AG04449 (cell line): ENCODE measurements at places on chromosomes 4 and X.
A peak's percentile ranks its signal among the peaks of the same experiment; 100 is the strongest.

- DNase-seq, result no peak
These were observed 664.5 kb downstream of the PDHA2 start for GRCh38 chr4:96504386-96504785.

- no peak for DNase-seq
These were observed 40.7 kb upstream of the FAM9A start for GRCh38 chrX:8841911-8842310.

GRCh38 chr4:102620697-102621497 is 119.7 kb downstream of the NFKB1 start:
- peak; percentile 66 for DNase-seq

GRCh38 chr4:116391020-116391419 is 694.4 kb downstream of the TRAM1L1 start:
- DNase-seq, result no peak

GRCh38 chr4:21041708-21042107 is 341.4 kb downstream of the PACRGL start:
- no peak for DNase-seq

GRCh38 chr4:7661846-7662506 is 227.2 kb upstream of the PSAPL1 start:
- DNase-seq, result no peak

- DNase-seq, result no peak
These were observed 85.6 kb upstream of the CPEB2 start for GRCh38 chr4:14916554-14917297.

DNA sequence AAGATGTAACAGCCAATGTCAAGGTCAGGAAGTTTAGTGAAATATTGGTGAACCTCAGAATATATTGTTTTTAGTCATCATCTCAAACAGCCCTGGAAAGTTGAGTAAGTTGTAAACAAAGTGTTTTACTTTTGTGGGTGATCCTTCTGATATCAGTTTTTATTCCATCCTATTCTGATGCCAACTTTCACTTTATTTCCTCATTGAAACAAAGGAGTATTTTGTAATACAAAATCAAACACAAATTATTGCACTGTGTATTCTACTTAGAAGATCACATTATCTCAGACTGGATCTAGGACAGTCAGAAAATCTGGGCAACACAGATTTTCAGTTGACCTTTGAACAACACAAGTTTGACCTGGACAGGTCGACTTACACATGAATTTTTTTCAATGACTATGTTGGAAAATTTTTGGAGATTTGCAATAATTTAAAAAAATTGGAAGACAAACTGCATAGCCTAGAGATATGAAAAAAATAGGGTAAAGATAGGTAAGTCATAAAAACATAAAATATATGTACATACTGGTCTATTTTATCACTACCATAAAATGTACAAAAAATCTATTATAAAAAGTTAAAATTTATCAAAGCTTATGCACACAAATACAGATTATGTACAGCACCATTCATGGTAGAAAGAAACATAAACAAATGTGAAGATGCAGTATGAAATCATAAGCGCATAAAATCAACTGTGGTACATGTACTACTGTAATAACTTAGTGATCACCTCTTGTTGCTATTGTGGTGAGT is 709.1 kb upstream of the FAM241A start:
- no peak for DNase-seq

DNA sequence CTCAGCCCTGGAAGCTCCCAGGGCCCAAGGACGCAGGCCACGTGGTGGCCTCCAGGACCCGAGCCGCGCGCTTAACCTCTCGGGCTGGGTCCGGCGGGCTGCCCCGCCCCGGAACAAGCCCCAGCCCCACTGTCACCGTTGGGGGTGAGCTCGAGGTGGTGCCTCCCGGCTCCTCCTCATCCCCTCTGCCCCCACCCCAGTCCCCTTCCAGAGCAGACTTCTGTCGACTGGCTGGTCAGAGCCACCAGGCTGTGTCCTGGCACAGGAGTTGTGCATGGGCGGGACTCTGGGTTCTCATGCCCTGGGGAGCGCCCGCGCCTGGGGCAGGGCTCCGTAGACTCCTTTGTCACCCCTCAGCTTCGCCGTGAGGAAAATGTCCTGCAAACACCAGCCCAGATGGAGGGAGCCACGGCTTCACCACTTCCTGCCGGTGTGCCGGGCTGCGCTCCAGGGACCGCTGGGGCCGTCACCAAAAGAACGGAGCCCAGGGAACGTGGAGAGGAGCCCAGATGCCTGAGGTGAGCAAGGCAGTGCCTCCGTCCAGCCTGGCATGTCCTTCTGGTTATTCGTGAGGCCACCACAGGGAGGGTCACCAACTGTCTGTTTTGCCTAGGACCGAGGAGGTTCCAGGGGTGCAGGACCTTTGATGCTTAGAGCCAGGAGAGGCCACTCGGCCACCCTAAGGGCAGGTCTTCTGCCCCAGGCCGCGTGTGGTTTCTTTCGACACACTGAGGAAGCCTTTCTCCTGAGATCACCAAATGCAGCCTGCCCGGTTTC is 7.1 kb upstream of the RGS12 start:
- no peak for DNase-seq

DNA sequence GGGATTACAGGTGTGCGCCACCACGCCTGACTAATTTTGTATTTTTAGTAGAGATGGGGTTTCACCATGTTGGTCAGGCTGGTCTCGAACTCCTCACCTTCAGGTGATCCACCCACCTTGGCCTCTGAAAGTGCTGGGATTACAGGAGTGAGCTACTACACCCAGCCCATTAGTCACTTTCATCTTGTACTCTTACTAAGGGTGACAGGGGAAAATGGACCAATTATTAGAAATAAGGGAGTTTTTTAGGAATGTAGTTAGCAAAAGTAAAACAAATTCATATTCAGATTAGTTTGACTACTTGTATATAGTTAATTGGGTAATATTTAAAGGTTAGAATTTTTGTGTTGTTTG is 26.1 kb downstream of the SMARCA5 start:
- no peak for DNase-seq

DNA sequence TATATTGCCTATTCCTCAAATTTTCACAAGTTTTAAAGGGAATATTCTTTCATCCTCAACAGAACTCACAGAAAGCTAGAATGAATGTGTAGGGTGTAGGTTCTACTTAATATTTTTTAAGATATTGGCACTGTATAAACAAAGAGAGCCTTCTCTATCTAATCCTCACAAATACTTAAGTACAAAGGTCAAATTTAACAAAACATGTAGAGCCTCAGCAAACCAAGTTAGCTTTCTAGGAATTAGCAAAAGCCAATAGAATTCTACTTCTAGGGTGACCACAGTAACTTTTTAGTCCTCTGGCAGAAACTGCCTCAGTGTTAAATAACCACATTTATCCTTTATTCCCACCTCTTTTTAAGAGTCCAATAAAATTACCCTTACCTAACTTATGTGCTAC is 19.3 kb downstream of the DHX15 start:
- no peak for DNase-seq

DNA sequence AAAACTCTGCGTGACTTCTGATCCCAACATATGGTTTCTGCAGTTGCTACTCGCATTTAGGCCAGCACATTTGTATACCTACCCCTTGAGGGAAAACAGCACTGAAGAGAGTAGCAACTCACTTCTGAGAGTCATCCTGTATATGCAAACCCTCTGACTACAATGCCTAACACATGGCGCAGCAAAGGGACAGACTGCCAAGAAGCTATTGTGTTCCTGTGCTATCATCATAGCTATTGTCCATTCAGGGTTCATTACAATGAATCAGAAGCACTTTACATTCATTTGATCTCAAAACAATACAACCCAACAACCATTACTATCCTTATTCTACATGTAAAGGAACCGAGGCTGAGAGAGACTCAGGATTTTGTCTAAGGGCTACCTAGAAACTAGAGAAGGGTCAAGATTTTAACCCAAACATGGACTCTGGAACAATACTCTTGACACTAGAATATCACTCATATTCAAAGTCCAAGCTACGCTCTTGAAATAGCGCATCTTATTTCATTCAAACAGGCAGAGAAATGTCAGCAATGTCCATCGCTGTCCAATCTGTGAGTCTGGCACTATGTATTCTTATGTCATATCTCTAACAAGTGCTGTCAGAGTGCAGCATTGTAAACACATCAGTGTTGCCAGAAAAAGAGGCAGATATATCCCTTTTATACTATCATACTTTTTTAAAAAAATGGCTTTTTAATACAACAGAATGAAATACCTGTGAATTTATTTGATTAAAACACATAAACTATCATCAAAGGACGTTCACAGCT is 173.6 kb downstream of the CORIN start:
- no peak for DNase-seq

- peak; percentile 63 for DNase-seq
These were observed 56.6 kb downstream of the AREG start for GRCh38 chr4:74501579-74501978.

GRCh38 chrX:150779385-150779784 is 86.2 kb downstream of the MTMR1 start:
- DNase-seq, result no peak

DNA sequence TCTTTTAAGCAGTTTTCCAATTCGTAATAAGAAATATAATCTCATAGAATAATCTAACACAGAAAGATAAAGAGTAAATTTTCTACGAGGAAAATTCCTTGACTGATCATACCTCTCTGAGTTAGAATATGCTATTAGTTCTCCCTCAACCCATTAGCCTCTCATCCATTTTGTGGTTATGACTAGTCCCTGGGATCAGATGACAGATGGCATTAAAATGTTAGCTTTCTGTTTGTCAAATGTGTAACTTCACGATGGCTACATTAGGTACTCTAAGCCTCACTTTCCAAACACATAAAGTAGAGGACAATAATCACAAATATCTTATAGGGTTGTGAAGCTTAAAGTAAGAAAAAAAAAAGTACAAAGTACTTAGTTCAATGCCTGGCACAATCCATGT is 112.2 kb downstream of the ZAR1 start:
- DNase-seq, result no peak

GRCh38 chr4:182600856-182601255 is 316.3 kb downstream of the DCTD start:
- DNase-seq, result no peak

GRCh38 chr4:8872402-8873291 is 1.0 kb upstream of the HMX1 start:
- no peak for DNase-seq

- DNase-seq, result no peak
These were observed 1494.9 kb upstream of the AGA start for GRCh38 chr4:178937130-178937529.

DNA sequence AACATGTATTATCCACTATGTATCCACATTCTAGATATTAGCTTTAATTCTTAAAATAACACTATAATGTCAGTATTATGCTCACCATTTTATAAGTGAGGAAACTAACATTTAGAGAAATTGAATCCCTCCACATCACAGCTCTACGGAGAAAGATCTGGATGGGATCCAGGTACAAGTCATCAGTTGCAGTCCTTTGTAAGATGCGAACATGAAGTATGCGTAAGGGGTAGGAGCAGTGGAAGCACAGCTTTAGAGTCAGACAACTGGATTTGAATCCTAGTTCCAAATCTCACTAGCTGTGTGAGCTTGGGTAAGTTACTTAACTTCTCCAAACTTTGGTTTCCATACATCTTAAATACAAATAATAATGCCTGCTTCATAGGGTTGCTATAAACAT is 162.5 kb downstream of the ATP10D start:
- no peak for DNase-seq

GRCh38 chr4:45453258-45453853 is 670.5 kb downstream of the GABRG1 start:
- DNase-seq, result no peak

- no peak for DNase-seq
These were observed 63.5 kb upstream of the WDR17 start for GRCh38 chr4:176002007-176002613.

DNA sequence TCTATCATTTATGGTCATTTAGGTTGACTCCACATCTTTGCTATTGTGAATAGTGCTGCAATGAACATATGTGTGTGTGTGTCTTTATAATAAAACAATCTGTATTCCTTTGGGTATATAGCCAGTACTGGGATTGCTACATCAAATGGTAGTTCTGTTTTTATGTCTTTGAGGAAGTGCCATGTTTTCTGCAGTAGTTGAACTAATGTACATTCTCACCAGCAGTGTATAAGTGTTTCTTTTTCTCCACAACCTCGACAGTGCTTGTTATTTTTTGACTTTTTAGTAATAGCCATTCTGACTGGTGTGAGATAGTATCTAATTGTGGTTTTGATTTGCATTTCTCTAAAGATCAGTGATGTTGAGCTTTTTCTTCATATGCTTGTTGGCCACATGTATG is 80.5 kb downstream of the ARHGAP6 start:
- DNase-seq, result no peak

DNA sequence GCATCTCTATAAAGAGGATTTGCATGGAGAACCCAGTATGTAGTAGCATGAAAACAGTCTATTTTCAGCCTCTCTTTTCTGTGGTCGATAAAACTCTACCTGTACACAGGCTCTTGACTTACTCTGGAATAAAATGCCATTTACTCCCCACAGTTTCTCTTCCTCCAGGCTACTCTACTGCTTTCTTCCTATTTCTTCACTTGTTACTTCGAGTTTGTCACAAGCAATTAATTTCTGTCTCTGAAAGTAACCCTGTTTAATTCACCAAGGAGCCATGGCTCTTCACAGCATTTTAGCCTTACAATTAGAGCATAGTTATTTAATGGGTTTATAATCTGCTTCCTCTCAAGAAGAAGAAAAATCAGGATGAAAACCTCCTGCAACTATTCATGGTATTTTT is 472.9 kb upstream of the PRKX start:
- no peak for DNase-seq

- DNase-seq, result no peak
These were observed 108.0 kb downstream of the ANAPC4 start for GRCh38 chr4:25485104-25485503.

- DNase-seq, result no peak
These were observed 259.0 kb upstream of the PCDH7 start for GRCh38 chr4:30461218-30461617.

DNA sequence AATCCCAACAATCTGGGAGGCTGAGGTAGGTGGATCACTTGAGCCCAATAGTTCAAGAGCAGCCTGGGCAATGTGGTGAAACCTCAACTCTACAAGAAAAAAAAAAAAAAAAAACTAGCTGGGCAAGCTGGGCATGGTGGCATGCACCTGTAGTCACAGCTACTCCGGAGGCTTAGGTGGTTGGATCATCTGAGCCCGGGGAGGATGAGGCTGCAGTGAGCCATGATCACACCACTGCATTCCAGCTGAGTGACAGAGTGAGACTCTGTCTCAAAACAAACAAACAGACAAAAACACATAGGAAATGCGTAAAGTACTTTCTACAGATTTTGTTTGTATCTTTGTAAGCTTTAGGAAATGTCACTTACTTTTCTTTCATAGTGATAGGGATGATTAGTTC is 307.2 kb upstream of the NR3C2 start:
- DNase-seq, result no peak

GRCh38 chr4:177281351-177281909 is 28.2 kb upstream of the NEIL3 start:
- DNase-seq, result no peak

GRCh38 chr4:159077702-159078495 is 25.0 kb upstream of the RAPGEF2 start:
- DNase-seq, result no peak

DNA sequence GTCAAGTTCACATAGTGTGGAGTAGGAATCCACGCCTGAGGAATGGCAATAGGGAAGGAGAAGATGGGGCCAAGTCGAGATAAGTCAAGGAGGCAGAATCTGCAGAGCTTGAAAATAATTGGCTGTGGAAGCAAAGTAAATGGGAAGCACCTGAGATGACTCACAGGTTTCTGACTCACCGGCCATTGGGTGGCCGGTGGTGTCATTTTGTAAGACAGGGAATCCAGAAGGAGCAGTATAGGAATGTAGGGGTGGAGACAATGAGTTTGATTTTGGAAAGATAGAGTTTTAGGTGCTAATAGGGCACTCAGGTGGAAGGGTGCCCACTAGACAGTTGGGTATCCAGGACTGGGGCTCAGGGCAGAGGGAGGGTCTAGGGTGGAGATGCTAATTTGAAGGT is 201.0 kb upstream of the MAMLD1 start:
- no peak for DNase-seq
